Bronchus fibroblast of lung (primary cell): ENCODE measurements at places on chromosomes 13 and 19. TPM values are rescaled to one million over a fixed set of nuclear protein-coding genes. Genes with fewer than 3 reads are reported as not detected.

MYH14 gene
- total RNA-seq = not detected in 2 replicates

FCGBP gene
- under 0.01 TPM in 1 of 2 replicates, not detected in the other for total RNA-seq

RASAL3 gene
- not detected in 2 replicates for total RNA-seq

ZNF850 gene
- total RNA-seq = 1.8 and 4.3 TPM in 2 replicates

CYP4F12 gene
- total RNA-seq = not detected in 2 replicates

IL11 gene
- 2.4 and 10.4 TPM in 2 replicates for total RNA-seq

ZNF541 gene
- 0.15 TPM in 1 of 2 replicates, not detected in the other for total RNA-seq

ZNF708 gene
- total RNA-seq = 2.5 and 3.4 TPM in 2 replicates

KXD1 gene
- total RNA-seq = 161 and 183 TPM in 2 replicates

BAX gene
- 127 and 135 TPM in 2 replicates for total RNA-seq

ZNF714 gene
- total RNA-seq = 7.4 and 11.6 TPM in 2 replicates

GIPC1 gene
- 103 and 111 TPM in 2 replicates for total RNA-seq

ZNF729 gene
- total RNA-seq = not detected in 2 replicates

ZIC2 gene
- not detected in 2 replicates for total RNA-seq

ZNF837 gene
- 0.89 and 2.4 TPM in 2 replicates for total RNA-seq

CGB8 gene
- not detected in 2 replicates for total RNA-seq

CCL25 gene
- total RNA-seq = not detected in 2 replicates

FOSB gene
- 2.5 and 3.0 TPM in 2 replicates for total RNA-seq

RNF225 gene
- total RNA-seq = not detected in 2 replicates

ATP4A gene
- not detected in 2 replicates for total RNA-seq

SPRED3 gene
- total RNA-seq = 0.84 and 1.5 TPM in 2 replicates

NCCRP1 gene
- not detected in 2 replicates for total RNA-seq

F7 gene
- 0.17 TPM in 1 of 2 replicates, not detected in the other for total RNA-seq

C1QTNF9 gene
- total RNA-seq = not detected in 2 replicates

DAPK3 gene
- 51.8 and 52.2 TPM in 2 replicates for total RNA-seq

MAP4K1 gene
- total RNA-seq = under 0.01 and 0.34 TPM in 2 replicates

LIM2 gene
- total RNA-seq = not detected in 2 replicates

C5AR2 gene
- 0.30 TPM in 1 of 2 replicates, not detected in the other for total RNA-seq

SPATA13 gene
- 6.2 and 7.6 TPM in 2 replicates for total RNA-seq
